ENCODE measurements at places on chromosomes 2 and 18.
A peak's percentile ranks its signal among the peaks of the same experiment; 100 is the strongest.

GRCh38 chr2:144886862-144887261, 366.9 kb upstream of the ZEB2 start:
- DNase-seq = peak; percentile 46

DNA sequence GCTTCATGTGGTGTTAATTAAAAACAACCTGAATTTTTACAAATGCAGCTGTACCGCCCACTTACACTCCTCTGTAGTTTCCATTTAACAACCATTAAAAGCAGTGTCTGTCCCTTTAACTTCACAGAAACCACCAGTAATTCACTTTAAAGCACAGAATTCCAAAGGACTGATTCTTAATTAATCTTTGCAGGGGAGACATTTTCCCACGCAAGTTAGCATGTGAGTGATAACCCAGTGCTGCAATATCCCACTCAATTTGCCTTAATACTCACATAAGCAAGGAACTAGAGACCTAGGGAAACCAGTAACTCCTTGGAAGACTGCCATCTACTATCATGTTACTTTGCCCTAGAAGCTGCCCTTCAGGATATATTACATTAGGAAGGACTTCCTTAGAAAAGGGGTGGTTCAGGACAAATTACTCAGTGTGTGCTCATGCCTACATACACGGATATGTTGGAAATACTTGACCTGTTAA, 102.3 kb downstream of the OSR1 start:
- no peak for DNase-seq

GRCh38 chr2:233385489-233386044, 31.3 kb downstream of the DGKD start:
- DNase-seq = no peak

DNA sequence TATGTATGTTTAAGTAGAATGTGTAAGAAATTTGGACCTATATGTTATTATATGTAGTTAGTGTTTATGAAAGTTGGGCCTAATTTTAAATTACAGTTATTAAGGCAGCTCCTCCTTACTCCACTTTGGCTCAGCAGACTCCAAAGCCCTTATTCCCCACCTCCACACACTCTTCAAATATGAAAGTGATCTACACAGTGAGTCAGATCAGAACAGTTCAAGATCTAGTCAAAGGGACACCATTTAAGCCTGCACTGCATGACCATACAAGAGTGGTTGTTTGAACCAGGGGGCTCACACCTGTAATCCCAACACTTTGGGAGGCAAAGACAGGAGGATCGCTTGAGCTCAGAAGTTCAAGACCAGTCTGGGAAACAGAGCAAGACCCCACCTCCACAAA, 21.2 kb upstream of the PMAIP1 start:
- no peak for DNase-seq

Measured in head of caudate nucleus (tissue), 42 donors.